Neural crest cell (in vitro differentiated cells): ENCODE measurements at places on chromosomes 1 and 21.

- DNase-seq: no peak
These were observed 381.0 kb downstream of the HHAT start for GRCh38 chr1:210709701-210710100.

- no peak for DNase-seq
These were observed 1.7 kb upstream of the PLA2G2A start for GRCh38 chr1:19981170-19981506.

DNA sequence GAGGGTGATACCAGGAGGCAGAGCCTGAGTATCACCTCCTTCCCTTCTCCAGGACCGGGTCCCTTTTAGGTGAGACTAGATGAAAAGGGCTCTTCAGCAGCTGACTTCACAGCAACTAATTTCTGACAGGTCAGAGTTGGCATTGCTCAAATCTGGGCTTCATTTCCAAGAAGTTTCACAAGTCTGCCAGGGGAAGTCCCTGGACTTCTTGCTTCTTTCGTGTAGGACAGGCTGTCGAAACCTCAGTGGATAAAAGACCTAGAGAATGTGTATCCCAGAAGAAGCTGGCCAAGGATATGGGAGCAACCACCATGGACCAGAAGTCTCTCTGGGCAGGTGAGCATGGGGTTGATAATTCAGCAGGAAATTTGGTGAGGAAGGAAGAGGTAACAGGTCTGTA lies at the start of gene CHI3L2:
TSS of gene CHI3L2 (plus strand) at position 280 of the 400 bp plus-strand sequence. CDS start at position 297, 17 bp downstream.
- DNase-seq: no peak

GRCh38 chr1:156655151-156655903 lies 13.4 kb downstream of the BCAN start:
- DNase-seq: no peak

GRCh38 chr1:119052267-119052666 lies 64.1 kb upstream of the TBX15 start:
- DNase-seq: no peak

GRCh38 chr1:107870696-107871095 lies 94.3 kb downstream of the VAV3 start:
- no peak for DNase-seq
